ENCODE measurements at places on chromosomes 1 and 21. TPM values are rescaled to one million over a fixed set of nuclear protein-coding genes. Genes with fewer than 3 reads are reported as not detected.

Gene NPR1
- 74.0 TPM for total RNA-seq

Gene SELENBP1
- total RNA-seq: 38.2 TPM

Gene DCST1
- 3.5 TPM for total RNA-seq

Gene TMCC2
- total RNA-seq: 6.0 TPM

Gene PADI2
- total RNA-seq: 0.58 TPM

Gene SMIM1
- 4.4 TPM for total RNA-seq

DNA sequence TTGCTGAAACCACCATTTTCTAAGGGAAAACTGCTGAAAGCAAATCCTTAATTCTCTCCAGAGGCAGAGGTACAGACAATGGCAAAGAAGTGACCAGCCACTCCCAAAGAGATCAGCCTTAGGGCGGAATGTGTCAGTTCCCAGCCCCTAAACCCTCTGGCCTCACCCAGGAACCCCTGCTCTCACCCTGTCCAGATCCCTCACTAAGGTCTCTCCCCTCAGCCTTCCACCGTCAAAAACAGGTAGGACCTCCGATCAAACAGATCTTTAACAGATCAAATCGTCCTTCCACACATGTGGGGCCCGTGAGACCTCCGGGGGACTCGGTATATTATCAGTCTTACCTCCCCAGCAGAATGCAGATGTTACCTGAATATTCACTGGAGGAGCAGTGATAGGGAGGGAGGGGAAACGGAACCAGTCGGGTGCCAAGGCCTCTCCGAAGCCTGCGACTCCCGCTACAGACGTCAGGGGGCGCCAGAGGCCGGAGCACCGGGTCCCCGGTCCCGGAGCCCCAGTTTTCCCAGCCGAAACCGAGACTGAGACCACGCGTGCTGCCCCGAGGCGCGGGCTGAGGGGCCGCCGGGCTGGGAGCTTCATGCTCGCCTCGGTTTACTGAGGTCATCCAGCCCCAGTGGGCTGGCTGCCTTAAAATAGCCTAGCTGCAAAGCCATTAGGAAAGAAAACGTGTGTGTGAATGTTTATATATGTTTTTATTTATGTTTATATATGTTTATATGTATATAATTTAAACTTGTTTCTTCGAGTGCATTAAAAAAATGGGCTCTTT lies 23.6 kb downstream of the GPA33 start:
- peak; percentile 74 for DNase-seq

GRCh38 chr1:246110343-246111219 lies 396.5 kb downstream of the SMYD3 start:
- DNase-seq: no peak

DNA sequence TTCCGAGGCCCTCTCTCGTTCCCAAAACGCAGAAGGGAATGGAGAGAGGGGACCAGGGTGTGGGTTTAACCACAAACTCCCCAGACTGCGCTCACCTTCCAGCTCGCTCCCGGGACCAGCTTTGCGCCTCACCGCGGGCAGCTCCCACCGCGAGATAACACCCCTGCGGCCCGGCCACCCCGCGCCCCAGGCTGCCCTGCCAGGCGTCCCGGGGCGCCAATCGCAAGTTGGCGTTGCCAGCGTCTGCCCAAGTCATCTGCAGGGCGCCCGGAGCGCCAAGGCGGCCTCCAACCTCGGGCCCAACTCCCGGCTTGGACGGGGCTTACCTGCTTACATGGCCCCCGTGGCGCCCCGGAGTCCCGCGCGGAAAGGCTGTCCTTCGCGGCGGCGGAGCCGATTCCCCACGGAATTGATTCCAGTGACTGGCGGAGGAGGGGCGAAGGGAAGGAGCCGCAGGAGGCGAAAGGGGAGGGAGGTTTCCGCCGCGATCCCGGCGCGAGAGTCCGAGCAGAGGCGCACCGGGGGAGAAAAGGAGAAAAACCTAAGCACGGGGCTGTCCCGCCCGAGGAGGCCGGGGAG lies 456 bp downstream of the PTPN14 start:
- DNase-seq: peak; percentile 63

All from uterus (tissue), 4 donors.